Thyroid gland (tissue), 4 donors: ENCODE measurements at places on chromosomes 16 and 17.

- DNase-seq, result peak; percentile 80
- peak overlapping the region; percentile 60 for H3K27ac ChIP-seq
- H3K27me3 ChIP-seq, result no peaks in the 10 kb centered on the region
- H3K36me3 ChIP-seq, result peaks cover 17% of the 10 kb centered on the region
Measured at GRCh38 chr17:82603981-82604448, 44.2 kb downstream of the WDR45B start.

DNA sequence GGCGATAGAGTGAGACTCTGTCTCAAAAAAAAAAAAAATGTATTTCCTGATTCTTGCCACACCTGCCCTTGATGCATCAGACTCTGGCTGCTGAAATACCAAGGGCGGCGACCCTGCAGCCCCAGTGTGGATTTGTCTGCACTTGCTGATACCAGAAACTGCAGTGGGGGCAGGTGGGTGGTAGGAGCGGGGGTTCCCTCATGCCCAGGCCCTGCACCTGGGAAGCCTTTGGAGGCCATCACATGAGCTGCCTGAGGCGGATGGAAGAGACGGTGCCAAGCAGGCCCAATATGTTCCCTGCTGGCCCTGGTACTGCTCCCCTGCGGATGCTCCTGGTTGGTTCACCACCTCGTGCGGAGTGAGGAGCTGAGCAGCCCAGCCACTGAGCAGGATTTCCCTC, 50.6 kb downstream of the MARF1 start:
- no peak overlapping the region for H3K27ac ChIP-seq
- no peak for DNase-seq
- H3K27me3 ChIP-seq, result no peaks in the 10 kb centered on the region
- no peak overlapping the region for H3K4me3 ChIP-seq

DNA sequence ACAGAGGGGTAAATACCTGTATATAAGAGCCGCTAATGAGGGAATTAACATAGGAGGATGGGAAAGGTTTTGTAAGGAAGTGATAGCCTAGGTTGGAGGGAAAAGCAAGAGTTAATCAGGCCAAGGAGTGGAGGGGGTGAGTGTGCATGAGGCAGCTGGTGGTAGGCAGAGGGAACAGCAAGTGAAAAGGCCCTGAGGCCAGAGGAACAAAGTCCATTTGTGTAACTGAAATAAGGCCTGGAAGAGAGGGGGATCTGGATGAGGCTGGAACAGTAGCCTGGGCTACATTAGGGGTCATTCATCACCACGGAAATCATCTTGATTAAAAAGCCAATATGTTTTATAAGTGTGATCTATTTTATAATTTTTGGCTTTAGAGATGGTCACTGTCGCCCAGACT, 45.7 kb downstream of the FZD2 start:
- H3K4me3 ChIP-seq, result no peak overlapping the region
- no peaks in the 10 kb centered on the region for H3K4me1 ChIP-seq
- H3K27ac ChIP-seq, result no peak overlapping the region
- H3K27me3 ChIP-seq, result no peaks in the 10 kb centered on the region
- H3K36me3 ChIP-seq, result no peaks in the 10 kb centered on the region
- no peak for DNase-seq

- no peak for DNase-seq
- no peaks in the 10 kb centered on the region for H3K4me1 ChIP-seq
- no peaks in the 10 kb centered on the region for H3K27me3 ChIP-seq
- H3K27ac ChIP-seq, result no peak overlapping the region
- H3K36me3 ChIP-seq, result no peaks in the 10 kb centered on the region
- H3K4me3 ChIP-seq, result no peak overlapping the region
Measured at GRCh38 chr17:13787636-13788035, 185.9 kb upstream of the HS3ST3A1 start.

GRCh38 chr16:50450957-50451356, 82.2 kb upstream of the BRD7 start:
- H3K27me3 ChIP-seq, result no peaks in the 10 kb centered on the region
- no peaks in the 10 kb centered on the region for H3K36me3 ChIP-seq
- no peak for DNase-seq
- H3K4me1 ChIP-seq, result no peaks in the 10 kb centered on the region

DNA sequence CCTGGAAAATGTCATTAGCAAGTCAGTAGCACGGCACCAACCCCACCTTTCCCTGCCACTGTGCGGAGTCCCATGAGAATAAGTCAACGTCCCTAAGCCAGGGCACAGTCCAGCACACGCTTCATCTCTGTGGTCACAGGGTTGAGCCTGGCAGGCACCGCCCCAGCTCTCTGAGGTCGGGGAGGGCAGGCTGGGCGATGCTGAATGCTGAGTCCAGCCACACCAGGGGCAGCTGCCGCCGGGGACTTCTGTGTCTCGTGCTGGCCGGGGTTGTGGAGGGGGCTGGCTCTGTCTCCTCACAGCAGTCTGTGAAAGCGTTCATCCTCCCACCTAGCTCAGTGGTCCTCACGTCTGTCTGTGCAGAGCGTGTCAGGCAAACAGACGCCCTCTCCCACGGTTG, 53.2 kb downstream of the BANP start:
- H3K27me3 ChIP-seq, result no peaks in the 10 kb centered on the region
- H3K36me3 ChIP-seq, result no peaks in the 10 kb centered on the region
- H3K4me1 ChIP-seq, result peaks cover 9% of the 10 kb centered on the region
- H3K4me3 ChIP-seq, result no peak overlapping the region
- peak; percentile 56 for DNase-seq

DNA sequence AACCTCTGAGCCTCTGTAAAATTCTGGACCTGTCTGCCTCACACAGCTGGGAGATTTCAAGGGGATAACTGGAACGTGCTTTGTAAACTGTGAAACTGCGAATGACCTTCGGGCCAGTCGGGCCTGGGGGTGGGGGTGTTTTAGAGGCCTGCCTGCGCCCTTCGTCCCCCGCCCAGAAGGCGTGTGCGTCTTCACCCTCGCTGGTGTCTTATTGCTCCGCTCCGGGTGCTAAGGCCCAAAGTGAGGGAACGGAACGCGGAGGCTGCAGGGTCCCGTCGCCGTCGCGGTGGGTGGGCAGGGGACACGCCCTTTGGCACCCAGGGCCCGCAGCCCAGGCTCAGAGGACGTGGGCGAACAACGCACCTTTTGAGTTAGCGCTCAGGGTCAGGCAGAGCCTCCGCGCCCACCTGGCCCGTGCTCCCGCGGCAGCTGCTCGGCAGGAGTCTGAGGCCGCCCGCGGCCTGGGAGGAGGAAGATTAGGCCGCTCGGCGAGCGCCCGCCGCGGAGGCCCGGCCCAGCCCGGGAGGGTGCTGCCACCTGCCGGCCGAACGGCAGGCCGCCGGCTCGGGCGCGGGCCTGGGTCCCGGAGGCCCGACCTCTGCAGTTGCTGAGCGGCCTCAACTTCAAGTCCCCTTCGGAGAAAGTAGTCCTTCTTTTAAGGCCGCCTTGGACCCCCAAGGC, 29.7 kb downstream of the DCAKD start:
- no peaks in the 10 kb centered on the region for H3K27me3 ChIP-seq
- no peak overlapping the region for H3K4me3 ChIP-seq
- DNase-seq, result peak; percentile 62

DNA sequence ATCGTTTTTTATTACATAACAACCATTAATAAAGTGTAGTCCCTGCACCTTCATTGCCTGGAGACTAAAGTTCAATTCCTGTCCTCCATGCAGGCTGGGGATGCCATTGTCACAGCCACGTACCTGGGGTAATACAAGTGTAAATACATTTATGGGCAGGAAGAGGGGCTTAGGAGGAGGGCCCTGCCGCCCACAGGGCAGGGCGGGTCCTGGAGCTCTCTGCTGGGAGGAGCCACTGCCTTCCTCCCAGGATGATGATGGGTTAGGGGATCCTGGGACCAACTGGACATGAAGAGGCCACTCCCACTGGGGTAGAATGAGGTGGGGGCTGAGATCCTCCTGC, 44.1 kb upstream of the SLC38A10 start:
- DNase-seq, result no peak
- no peak overlapping the region for H3K4me3 ChIP-seq
- H3K27ac ChIP-seq, result peak overlapping the region; percentile 59
- H3K36me3 ChIP-seq, result no peaks in the 10 kb centered on the region
- H3K4me1 ChIP-seq, result peaks cover 46% of the 10 kb centered on the region
- H3K27me3 ChIP-seq, result no peaks in the 10 kb centered on the region

- no peaks in the 10 kb centered on the region for H3K36me3 ChIP-seq
- no peaks in the 10 kb centered on the region for H3K4me1 ChIP-seq
- H3K27me3 ChIP-seq, result no peaks in the 10 kb centered on the region
- no peak for DNase-seq
- no peak overlapping the region for H3K4me3 ChIP-seq
- no peak overlapping the region for H3K27ac ChIP-seq
Measured at GRCh38 chr16:20920799-20921198, 20.2 kb downstream of the LYRM1 start.

- no peak overlapping the region for H3K4me3 ChIP-seq
- peaks cover 5% of the 10 kb centered on the region for H3K4me1 ChIP-seq
- H3K27me3 ChIP-seq, result no peaks in the 10 kb centered on the region
- no peaks in the 10 kb centered on the region for H3K36me3 ChIP-seq
Measured at GRCh38 chr17:45371414-45372324, 54.8 kb upstream of the MAP3K14 start.

- no peak overlapping the region for H3K4me3 ChIP-seq
- no peak for DNase-seq
- no peaks in the 10 kb centered on the region for H3K4me1 ChIP-seq
- no peak overlapping the region for H3K27ac ChIP-seq
Measured at GRCh38 chr17:59456923-59457615, 108.3 kb upstream of the DHX40 start.

DNA sequence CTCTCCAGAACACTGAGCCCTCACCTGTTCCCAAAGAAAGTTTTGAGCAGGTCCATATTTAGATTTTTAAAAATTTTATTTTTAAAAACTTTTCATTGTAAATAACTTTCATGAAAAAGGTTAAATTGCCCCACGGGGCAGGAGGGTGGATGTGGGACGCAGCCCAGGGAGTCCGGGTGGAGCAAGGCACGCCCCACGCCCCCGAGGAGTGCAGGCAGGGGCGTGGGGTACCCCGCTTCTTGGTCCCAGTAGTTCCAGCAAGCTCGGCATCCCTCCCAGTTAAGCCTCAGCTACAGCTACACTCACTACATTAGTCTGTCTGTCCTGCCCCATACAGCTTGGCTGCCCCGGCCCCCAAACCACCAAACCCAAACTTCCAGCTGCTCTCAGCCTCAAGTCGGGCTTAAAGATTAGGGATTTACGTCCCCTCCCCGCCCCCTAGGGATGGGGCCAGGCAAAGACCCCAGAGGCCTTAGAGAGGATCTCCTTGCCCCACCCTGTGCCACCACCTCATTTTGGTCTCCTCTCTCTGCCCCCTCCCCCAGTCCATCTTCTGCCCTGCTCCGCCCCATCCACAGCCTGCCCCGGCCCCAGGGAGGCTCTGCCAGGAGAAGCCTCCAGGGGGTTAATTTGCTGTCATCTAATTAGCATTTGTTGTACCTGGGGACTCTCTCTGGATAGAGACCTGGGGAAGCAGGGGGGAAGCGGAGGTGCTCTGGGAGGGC, 4.6 kb downstream of the FOXJ1 start:
- no peak for DNase-seq
- no peak overlapping the region for H3K27ac ChIP-seq
- H3K4me3 ChIP-seq, result no peak overlapping the region
- no peaks in the 10 kb centered on the region for H3K27me3 ChIP-seq
- H3K36me3 ChIP-seq, result no peaks in the 10 kb centered on the region

DNA sequence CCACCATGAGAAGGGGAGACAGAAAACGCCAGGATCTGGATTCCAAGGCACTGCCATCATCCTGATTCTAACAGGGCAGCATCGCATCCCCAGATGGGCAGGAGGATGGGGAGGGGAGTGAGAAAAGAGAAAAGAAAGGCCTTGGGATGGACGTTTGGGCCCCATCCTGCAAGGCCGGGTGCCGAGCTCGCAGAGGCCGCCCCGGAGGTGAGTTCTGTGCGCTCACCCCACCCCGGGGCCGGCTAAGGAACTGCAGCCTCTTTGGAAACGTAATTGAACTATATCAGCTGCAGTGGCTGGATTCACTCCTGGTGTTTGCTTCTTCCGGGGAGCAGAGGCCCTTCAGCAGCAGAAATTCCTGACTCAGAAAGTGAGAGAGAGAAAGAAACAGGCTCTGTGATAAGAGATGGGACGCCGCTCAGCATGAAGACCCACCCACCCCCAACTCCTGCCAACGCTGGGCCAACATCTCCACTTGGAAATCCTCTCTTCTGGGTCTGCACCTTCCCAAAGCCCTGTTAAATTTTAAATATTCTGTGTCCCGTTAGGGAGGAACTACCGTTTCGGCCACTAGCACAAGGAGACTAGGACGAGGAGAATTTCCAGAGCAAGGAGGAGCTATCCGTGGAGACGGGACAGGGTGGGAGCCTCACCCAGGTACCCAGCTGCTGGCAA, 8.5 kb upstream of the SSTR2 start:
- no peak overlapping the region for H3K27ac ChIP-seq
- peaks cover 14% of the 10 kb centered on the region for H3K4me1 ChIP-seq
- H3K36me3 ChIP-seq, result no peaks in the 10 kb centered on the region
- no peaks in the 10 kb centered on the region for H3K27me3 ChIP-seq

- no peaks in the 10 kb centered on the region for H3K27me3 ChIP-seq
- H3K27ac ChIP-seq, result no peak overlapping the region
- H3K4me1 ChIP-seq, result peaks cover 18% of the 10 kb centered on the region
- H3K36me3 ChIP-seq, result no peaks in the 10 kb centered on the region
- DNase-seq, result no peak
Measured at GRCh38 chr17:17761894-17762743, 74.7 kb downstream of the SREBF1 start.
